ENCODE measurements at places on chromosomes 1 and 21. TPM values are rescaled to one million over a fixed set of nuclear protein-coding genes. Genes with fewer than 3 reads are reported as not detected.

Gene RIIAD1
- total RNA-seq, result not detected

Gene CDC7
- 34.0 TPM for total RNA-seq

- DNase-seq, result no peak
Observed at GRCh38 chr1:3837200-3837599, 19.8 kb downstream of the CEP104 start.

Gene LAMC2
- total RNA-seq, result 0.11 TPM

Gene PFKFB2
- total RNA-seq, result 7.6 TPM

GRCh38 chr1:229159668-229160544, 111.0 kb upstream of the RAB4A start:
- no peak for DNase-seq

- DNase-seq, result no peak
Observed at GRCh38 chr21:36728371-36729111, 29.6 kb downstream of the SIM2 start.

Gene GBP2
- total RNA-seq, result 4.4 TPM

GRCh38 chr1:67743072-67743725, 58.2 kb downstream of the GADD45A start:
- no peak for DNase-seq

Gene SYTL1
- 2.1 TPM for total RNA-seq

Gene TMEM183A
- 65.1 TPM for total RNA-seq

- DNase-seq, result no peak
Observed at GRCh38 chr1:41357451-41358101, 3.7 kb upstream of the FOXO6 start.

GRCh38 chr1:101438359-101438758, 201.5 kb downstream of the S1PR1 start:
- DNase-seq, result no peak

- DNase-seq, result no peak
Observed at GRCh38 chr1:11912000-11912399, 14.2 kb downstream of the KIAA2013 start.

GRCh38 chr1:50209749-50210148, 101.0 kb downstream of the ELAVL4 start:
- DNase-seq, result no peak

DNA sequence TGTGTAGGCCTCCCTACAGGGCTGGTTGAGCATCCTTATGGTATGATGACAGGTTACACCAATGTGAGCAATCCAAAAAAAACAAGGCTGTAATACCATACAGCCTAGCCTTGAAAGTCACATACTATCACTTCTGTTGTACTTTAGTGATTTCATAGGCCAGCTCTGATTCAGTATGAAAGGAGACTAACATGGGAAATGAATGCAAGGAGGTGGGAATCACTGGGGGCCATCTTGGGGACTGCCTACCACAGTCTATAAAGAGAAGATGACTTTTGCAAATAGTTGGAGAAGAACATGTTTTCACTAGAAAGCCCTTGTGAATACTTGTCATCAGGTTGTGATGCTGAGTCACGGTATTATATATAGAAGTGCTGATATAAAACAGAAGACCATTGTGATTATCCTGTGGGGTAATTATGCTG, 270.7 kb downstream of the S1PR1 start:
- DNase-seq, result no peak

Gene OR2T35
- total RNA-seq, result not detected

DNA sequence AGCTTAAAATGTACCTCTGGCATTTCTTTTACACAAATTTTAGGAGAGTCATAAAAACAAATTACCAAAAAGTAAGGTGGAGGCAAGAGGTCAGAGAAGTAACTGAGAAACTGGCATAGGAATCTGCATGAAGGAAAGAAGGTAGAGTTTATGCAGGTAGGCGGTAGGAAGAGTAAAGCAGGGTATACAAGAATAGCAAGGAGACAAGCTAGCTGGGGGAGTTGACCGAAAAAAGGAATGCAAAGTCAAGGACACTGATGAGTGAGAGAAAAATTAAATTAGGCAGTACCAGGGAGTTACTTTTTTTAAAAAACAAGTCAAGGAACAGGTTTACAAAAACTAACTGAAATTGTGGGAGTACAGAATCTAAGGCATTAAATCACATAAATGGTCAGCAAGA, 56.0 kb downstream of the FOXJ3 start:
- DNase-seq, result no peak
